ENCODE measurements at places on chromosomes 12 and 14. TPM values are rescaled to one million over a fixed set of nuclear protein-coding genes. Genes with fewer than 3 reads are reported as not detected.

- no peak overlapping the region for H3K4me3 ChIP-seq
- H3K27me3 ChIP-seq, result no peaks in the 10 kb centered on the region
- H3K27ac ChIP-seq, result no peak overlapping the region
- DNase-seq, result no peak
- no peaks in the 10 kb centered on the region for H3K4me1 ChIP-seq
These were observed 357.0 kb downstream of the CACNA1C start for GRCh38 chr12:2409656-2410265.

- no peaks in the 10 kb centered on the region for H3K4me1 ChIP-seq
- H3K36me3 ChIP-seq, result no peaks in the 10 kb centered on the region
- no peaks in the 10 kb centered on the region for H3K27me3 ChIP-seq
- no peak for DNase-seq
- H3K4me3 ChIP-seq, result peak overlapping the region; percentile 86
These were observed 1.4 kb downstream of the TMTC1 start for GRCh38 chr12:29782285-29782870.

DNA sequence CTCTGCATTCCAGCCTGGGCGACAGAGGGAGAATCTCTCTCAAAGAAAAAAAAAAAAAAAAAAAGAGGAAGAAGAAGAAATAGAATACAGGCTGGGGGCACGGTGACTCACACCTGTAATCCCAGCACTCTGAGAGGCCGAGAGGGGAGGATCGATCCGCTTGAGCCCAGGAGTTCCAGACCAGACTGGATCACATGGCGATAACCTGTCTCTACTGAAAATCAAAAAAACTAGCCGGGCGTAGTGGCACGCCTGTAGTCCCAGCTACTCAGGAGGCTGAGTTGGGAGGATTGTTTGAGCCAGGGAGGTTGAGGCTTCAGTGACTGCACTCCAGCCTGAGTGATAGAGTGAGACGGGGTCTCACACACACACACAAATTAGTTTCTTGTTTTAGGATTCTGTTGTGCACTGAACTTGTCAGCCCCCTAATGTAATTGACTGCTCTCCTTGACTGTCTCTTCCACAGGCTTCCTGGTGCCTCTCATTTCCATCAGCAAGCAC is 963 bp upstream of the TINF2 start:
- no peaks in the 10 kb centered on the region for H3K4me1 ChIP-seq
- peak overlapping the region; percentile 92 for H3K4me3 ChIP-seq
- no peaks in the 10 kb centered on the region for H3K27me3 ChIP-seq
- peak overlapping the region; percentile 98 for H3K27ac ChIP-seq

The RAB15 gene
- 48.7 TPM for total RNA-seq

- peak overlapping the region; percentile 76 for H3K4me3 ChIP-seq
- no peaks in the 10 kb centered on the region for H3K27me3 ChIP-seq
- no peaks in the 10 kb centered on the region for H3K36me3 ChIP-seq
- peak overlapping the region; percentile 100 for H3K27ac ChIP-seq
These were observed 633 bp upstream of the RNU4-2 start for GRCh38 chr12:120292411-120292660.

The DACT1 gene
- total RNA-seq, result 0.46 TPM

- H3K4me1 ChIP-seq, result no peaks in the 10 kb centered on the region
- H3K4me3 ChIP-seq, result no peak overlapping the region
- no peak for DNase-seq
- H3K27ac ChIP-seq, result no peak overlapping the region
These were observed 36.3 kb downstream of the PRKAB1 start for GRCh38 chr12:119704065-119704747.

The MTERF2 gene
- total RNA-seq, result 10.1 TPM

- no peaks in the 10 kb centered on the region for H3K27me3 ChIP-seq
- no peak overlapping the region for H3K4me3 ChIP-seq
- peaks cover 12% of the 10 kb centered on the region for H3K4me1 ChIP-seq
- DNase-seq, result peak; percentile 47
These were observed 1.6 kb downstream of the CEBPE start for GRCh38 chr14:23117371-23118020.

DNA sequence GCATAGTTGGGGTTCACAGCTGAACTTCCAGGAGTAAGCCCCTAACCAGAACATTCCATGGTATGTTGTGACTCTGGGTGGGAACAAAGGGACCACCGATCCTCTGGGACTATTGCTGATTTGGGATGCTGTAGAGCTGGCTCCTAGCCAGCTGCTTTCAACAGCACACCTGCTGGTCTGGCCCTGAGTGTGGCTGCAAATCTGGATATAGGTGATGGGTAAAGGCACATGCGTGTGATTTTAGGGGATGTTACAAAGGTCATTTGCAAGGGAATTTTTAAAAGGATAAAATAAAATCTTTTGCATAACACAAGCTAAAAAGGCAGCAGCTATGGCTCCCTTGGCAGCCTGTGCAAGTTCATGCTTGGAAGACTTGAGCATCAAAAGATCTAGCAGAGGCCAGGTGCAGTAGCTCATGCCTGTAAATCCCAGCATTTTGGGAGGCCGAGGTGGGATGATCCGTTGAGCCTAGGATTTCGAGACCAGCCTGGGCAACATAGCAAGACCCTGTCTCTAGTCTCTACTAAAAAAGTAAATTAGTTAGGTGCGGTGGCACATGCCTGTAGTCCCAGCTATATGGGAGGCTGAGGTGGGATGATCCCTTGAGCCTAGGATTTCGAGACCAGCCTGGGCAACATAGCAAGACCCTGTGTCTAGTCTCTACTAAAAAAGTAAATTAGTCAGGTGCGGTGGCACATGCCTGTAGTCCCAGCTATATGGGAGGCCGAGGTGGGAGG is 1.6 kb downstream of the ALDH2 start:
- no peaks in the 10 kb centered on the region for H3K4me1 ChIP-seq
- no peak overlapping the region for H3K27ac ChIP-seq
- peak overlapping the region; percentile 91 for H3K4me3 ChIP-seq
- DNase-seq, result no peak

The MRPL51 gene
- total RNA-seq, result 450 TPM

The DAO gene
- total RNA-seq, result not detected

The MRPL42 gene
- total RNA-seq, result 91.1 TPM

GRCh38 chr14:84112589-84112988 is 1417.4 kb upstream of the FLRT2 start:
- H3K27me3 ChIP-seq, result no peaks in the 10 kb centered on the region
- DNase-seq, result no peak
- no peak overlapping the region for H3K27ac ChIP-seq
- no peaks in the 10 kb centered on the region for H3K36me3 ChIP-seq
- no peaks in the 10 kb centered on the region for H3K4me1 ChIP-seq

GRCh38 chr12:47280543-47281300 is 201.0 kb upstream of the AMIGO2 start:
- no peak for DNase-seq
- no peak overlapping the region for H3K27ac ChIP-seq
- H3K36me3 ChIP-seq, result no peaks in the 10 kb centered on the region
- no peak overlapping the region for H3K4me3 ChIP-seq

DNA sequence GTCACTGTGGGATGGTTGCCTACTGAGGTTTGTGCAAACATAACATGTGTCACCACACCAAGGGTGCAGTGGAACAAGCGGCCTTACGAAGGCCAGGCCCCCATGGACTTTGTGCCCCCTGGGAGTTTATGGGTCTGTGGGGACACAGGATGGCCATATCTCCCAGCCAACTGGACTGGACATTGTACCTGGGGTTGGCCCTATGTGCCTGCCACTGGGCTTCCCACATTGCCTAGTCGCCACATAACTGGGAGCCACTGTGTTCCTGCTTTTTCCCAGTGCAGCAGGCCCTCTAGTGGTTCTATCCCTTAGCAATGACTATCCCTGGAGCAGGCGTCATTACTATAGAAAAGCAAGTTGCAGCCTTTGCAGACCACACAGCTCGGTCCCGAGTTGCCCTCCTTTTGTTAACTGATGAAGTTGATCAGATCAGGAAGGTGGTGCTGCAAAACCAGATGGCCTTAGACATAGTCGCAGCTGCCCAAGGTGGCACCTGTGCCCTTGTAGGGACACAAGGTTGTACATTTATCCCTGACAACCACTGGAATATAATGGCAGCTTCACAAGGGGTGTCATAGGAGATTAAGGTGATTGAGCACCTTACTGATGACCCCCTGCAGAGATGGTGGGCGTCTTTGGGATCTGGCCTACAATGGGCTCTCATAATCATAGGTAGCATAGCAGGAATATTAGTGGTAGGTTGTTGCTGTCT is 15.2 kb upstream of the RNASE12 start:
- H3K27me3 ChIP-seq, result no peaks in the 10 kb centered on the region
- no peaks in the 10 kb centered on the region for H3K36me3 ChIP-seq
- DNase-seq, result peak; percentile 84
- no peak overlapping the region for H3K27ac ChIP-seq
- H3K4me3 ChIP-seq, result no peak overlapping the region
- H3K4me1 ChIP-seq, result no peaks in the 10 kb centered on the region

- H3K27ac ChIP-seq, result no peak overlapping the region
- no peak for DNase-seq
- H3K4me3 ChIP-seq, result no peak overlapping the region
- peaks cover 78% of the 10 kb centered on the region for H3K36me3 ChIP-seq
- H3K4me1 ChIP-seq, result no peaks in the 10 kb centered on the region
These were observed 28.5 kb downstream of the KLC1 start for GRCh38 chr14:103657471-103657870.

DNA sequence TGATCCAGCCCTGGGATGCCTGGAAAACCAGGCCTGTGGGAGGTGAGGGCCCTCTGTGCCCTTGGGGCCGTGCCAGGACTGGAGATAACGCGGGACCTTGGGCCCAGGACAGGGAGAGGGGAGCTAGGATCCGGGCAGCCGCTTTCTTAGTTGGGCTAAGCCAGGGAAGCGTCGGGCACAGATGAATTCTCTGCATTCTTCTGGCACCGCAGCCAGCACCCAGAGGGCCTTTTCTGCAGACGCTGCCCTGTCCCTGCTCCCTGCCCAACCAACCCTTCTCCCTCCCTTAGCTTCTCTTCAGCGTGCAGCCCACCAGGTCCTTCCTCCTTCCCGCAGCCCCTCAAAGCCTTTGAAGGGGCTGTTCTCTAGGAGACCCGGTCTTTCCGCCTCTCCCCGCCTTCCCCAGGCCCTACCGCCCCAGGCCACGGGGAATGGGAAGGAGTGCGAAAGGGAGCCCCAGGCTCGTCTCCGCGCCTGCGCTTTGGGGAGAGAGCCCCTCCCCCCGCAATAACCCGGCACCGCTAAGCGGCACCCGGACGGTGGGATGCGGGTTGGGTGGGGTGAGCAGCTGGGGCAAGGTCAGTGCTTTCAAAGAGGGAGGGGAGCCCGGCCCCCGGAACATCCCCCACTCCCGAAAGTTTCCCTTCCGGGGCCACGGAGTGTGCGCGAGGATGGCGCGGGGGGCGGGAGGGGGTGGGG is 663 bp downstream of the NCKAP5L start:
- H3K4me3 ChIP-seq, result peak overlapping the region; percentile 88
- H3K36me3 ChIP-seq, result peaks cover 3% of the 10 kb centered on the region
- peak; percentile 97 for DNase-seq
- peak overlapping the region; percentile 83 for H3K27ac ChIP-seq
- H3K4me1 ChIP-seq, result peaks cover 19% of the 10 kb centered on the region

DNA sequence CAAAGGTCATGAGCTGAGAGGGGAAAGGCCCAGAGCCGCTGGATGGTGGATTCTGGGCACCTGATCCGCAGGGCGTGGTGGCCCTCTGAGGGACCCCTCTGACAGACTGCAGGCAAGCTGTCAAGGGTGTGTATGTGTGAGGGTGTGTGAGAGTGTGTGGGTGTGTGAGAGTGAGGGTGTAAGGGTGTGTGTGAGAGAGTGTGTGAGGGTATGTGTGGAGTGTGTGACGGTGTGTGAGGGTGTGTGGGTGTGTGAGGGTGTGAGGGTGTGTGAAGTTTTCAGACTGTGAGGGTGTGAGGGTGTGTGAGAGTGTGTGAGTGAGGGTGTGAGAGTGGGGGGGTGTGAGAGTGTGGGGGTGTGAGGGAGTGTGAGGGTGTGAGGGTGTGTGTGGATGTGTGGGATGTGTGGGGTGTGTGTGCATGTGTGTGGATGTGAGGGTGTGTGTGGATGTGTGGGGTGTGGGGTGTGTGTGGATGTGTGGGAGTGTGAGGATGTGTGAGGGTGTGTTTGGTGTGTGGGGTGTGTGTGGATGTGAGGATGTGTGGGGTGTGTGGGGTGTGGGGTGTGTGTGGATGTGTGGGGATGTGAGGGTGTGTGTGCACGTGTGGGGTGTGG is 156.7 kb downstream of the TMEM121 start:
- H3K4me3 ChIP-seq, result no peak overlapping the region
- H3K4me1 ChIP-seq, result no peaks in the 10 kb centered on the region
- no peak overlapping the region for H3K27ac ChIP-seq
- DNase-seq, result peak; percentile 7
- no peaks in the 10 kb centered on the region for H3K27me3 ChIP-seq

DNA sequence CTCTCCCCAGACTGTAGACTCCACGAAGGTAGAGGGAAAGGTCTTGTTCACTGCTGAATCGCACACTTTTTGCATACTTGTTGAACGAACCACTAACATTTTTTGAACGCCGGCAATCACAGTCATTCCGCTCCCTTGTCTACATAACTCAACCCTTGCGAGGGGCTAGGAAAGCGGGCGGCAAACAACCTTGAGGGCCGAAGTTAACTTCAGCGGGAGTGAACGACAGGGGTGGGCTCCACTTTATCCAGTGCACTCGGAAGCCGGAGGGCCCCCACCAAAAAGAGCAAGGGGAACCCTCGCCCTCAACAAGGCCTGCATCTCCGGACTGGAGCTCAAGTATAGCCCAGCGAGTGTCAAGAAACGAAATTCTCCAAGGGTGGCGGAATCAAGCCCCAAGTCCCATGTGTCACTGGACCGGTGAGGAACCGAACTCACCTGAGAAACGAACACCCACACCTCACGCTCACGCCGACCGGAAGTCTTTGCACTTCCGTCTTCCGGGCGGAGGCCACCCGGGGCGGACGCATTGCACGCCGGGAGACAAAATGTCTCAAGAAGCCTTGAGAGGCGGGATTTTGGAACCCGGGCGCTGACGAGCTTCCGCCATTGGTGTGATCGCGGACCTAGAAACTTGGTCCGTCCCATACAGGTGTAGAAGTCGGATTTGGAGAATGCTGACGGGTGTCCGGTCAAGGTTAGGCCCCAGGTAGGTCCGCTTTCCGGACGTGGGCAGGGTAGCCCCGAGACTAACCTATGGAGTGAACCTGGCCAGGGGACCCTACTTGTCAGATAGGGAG is at the start of gene LLPH:
LLPH (minus strand) TSS at position 484 of the 800 bp plus-strand sequence. CDS start 1,644 bp downstream, outside the sequence.
- peak within 1 kb of the TSS; percentile 87 for H3K4me3 ChIP-seq
- H3K36me3 ChIP-seq, result peaks cover 30% of the 10 kb centered on the region
- no peak within 1 kb of the TSS for H3K27ac ChIP-seq
- peaks cover 4% of the 10 kb centered on the region for H3K4me1 ChIP-seq
- peak; percentile 99 for DNase-seq

- H3K4me3 ChIP-seq, result no peak overlapping the region
- H3K4me1 ChIP-seq, result no peaks in the 10 kb centered on the region
- H3K36me3 ChIP-seq, result no peaks in the 10 kb centered on the region
- no peaks in the 10 kb centered on the region for H3K27me3 ChIP-seq
These were observed 124.8 kb downstream of the TMTC3 start for GRCh38 chr12:88266806-88267360.

DNA sequence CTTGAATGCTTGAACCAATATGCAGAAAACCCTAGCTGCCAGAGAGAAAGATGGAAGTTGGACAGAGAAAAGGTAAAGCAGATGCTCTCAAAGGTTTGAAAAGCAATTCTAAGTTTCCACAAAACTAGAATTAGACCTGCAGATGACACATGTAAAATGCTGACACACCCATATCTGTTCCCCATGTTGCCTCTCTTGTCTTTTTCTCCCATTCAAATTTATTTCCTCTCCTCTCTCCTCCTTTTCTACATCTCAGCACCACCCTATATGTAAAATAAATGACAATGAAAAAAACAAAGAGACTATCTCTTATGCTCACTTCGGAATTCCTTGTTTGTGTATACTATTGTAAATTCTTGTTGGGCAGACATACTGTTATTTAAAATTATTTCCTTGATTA is 75.5 kb upstream of the PLEKHA5 start:
- H3K27me3 ChIP-seq, result no peaks in the 10 kb centered on the region
- H3K27ac ChIP-seq, result no peak overlapping the region
- no peaks in the 10 kb centered on the region for H3K4me1 ChIP-seq
- no peak for DNase-seq

The METAP2 gene
- total RNA-seq, result 127 TPM
